ENCODE measurements at places on chromosomes 4 and X. TPM values are rescaled to one million over a fixed set of nuclear protein-coding genes. Genes with fewer than 3 reads are reported as not detected.

Gene PCSK1N
- total RNA-seq = 0.53 TPM

Gene RADX
- 2.9 TPM for total RNA-seq

Gene HNRNPD
- total RNA-seq = 221 TPM

Gene GPR50
- total RNA-seq = not detected

Gene TMEM154
- 118 TPM for total RNA-seq

Gene GPR82
- total RNA-seq = not detected

Gene F8A1
- total RNA-seq = 8.1 TPM

Gene HSFX3
- total RNA-seq = not detected

Gene PCDH11X
- not detected for total RNA-seq

GRCh38 chr4:99947608-99948007, 1.2 kb upstream of the DNAJB14 start:
- DNase-seq = no peak

DNA sequence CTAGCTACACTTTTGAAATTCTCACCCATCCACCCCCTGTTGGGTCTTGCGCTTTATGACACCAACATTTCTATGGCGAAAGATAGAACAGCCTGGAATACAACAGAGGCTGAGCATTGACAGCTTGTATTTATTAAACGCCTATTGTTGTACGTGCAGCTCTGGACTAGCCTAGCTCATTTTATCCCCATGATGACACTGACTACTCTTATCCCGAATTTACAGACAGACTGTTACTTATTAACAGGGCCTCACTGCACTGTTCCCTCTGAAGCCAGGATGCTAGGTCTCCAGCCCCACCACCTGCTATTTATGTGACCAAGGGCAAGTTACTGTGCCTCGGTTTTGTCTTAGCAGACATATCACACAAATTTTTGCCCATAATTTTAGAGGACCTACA, 1.0 kb upstream of the RFC1 start:
- no peak for DNase-seq

DNA sequence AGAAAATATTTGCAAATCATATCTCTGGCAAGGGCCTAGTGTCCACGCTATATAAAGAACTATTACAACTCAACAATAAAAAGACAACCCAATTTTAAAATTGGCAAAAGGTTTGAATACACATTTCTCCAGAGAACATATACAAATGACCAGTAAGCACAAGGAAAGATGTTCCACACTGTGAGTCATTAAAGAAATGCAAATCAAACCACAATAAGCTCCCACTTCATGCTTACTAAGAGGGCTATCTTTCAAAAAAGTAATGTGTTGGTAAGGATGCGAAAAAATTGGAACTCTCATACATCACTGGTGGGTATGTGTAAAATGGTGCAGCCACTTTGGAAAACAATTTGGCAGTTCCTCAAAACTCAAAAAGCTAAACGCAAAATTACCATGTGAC, 884.0 kb upstream of the INTU start:
- DNase-seq = no peak

DNA sequence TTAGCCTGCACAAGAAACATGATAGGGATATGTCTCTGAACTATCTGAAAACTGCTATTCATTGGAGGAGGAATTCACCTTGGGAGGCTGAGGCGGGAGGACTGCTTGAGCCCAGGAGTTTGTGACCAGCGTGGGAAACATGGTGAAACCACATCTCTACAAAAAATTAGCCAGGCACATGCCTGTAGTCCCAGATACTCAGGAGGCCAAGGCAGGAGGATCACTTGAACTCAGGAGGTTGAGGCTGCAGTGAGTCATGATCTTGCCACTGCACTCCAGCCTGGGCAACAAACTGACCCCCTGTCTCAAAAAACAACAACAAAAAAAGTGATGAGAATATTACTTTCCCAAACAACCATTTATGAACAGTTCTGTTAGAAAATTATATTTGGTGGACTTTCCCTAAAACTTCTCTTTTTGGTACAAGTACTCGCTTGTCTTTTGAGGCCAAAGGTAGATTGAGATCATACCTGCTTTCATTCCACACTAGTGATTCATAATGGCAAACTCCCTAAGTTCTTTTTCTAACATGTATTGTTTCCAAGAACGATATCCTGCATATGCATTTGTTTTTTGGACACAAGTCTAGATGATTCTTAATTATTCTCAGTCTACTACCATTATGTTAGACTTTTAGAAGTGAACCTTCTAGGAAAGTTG, 33.4 kb downstream of the METTL14 start:
- peak; percentile 72 for DNase-seq

DNA sequence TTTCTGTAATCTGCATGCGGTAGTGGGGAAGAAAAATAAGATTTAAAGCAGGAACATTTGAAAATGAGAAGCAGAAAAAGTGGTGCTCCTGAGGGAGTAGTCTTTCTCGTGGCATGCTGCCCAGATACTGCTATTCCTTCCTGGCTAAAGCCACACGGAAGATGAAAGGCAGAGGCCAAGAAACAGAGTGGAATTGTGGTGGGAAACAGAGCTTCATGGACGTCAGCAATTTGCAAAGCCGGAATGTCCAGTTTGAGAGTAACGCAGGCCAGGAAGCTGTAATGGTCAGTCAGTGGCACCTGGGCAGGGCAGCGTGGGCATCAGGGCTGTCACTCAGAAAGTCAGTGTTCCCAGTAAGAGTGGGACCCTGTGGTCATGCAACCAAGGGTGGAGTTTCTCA, 63.7 kb upstream of the FMR1 start:
- DNase-seq = no peak

DNA sequence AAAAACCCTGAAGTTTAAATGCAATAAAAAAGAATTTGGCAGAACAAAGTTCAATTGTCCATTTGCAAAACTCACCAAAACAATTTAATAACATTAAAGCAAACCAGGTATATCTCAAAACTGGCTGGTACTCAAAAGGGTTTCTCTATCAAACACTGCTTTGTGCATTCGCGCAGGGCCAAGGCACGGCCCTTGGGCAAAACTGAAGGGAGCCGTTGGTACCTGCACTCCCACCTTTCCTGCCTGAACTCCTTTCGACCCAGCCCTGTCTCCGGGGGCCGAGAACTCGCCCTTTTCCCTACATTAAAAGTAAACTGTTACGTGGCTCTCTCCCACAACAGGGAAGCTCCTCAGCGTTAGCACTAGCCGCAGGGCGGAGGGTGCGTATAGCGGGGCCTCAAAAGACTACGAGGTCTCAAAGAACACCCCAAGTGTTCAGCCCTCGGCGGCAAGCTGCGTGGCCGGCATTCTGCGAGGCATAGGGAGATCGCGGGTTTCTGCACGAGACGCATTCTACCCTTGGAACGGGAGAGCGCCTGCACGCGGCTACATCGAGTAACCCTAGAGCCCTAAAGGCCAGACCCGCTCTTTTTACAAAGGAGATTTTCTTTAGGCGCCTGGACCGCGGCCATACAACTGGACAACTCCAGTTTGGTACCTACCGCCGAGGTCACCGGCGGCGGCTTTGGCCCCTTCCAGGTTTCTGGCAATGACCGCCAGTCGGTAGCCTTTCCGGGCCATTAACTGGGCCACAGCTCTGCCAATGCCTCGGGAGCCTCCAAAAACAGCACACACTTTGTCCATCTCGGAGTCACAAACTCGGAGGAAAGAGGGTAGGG, 550 bp downstream of the CBR4 start:
- DNase-seq = peak; percentile 62

GRCh38 chrX:54357414-54358377, at the start of gene WNK3:
TSS of gene WNK3 (minus strand) at chrX:54358046.
- DNase-seq = peak; percentile 32

GRCh38 chrX:37984880-37985279, 21.5 kb upstream of the SYTL5 start:
- no peak for DNase-seq

GRCh38 chr4:126630230-126630629, 1002.5 kb upstream of the INTU start:
- no peak for DNase-seq

DNA sequence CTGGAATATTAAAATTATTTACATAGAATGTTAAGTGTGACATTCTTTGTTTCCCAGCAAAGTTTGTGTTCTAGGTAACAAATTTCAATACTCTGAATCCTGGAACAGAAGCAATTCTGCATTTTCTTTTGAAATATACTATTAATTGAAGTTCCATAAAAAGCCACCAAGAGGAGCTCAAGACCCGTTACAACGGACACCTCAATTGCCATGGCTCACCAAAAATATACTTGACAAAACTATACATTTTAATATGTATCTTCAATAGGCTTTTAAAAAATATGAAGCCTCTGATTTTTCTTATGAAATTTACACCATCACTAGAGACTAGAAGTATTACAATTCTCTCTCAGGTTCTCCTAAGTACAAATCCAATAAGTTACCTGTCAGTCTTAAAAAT, 111.4 kb downstream of the NYX start:
- DNase-seq = no peak

- DNase-seq = no peak
Observed at GRCh38 chr4:110654254-110654635, 31.4 kb upstream of the PITX2 start.

- DNase-seq = peak; percentile 82
Observed at GRCh38 chr4:118865091-118865708, 23.5 kb upstream of the SYNPO2 start.

DNA sequence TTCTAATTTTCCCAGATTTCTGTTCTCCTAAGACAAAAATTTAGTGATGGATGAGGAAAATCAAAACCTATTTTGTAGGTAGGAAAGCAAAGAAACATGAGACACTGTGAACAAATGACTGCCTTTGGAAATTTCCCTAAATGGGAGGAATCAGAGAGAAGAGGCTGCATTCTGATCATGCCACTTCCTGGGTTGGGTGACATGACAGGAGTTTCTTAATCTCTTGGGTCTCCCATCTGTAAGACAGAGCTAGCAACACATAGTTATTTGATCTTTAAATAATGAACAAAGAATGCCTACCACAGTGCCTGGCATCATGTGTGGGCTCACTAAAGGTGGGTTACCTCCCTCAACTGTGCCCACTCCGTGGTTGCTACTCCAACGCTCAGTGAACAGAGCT, 57.1 kb downstream of the CCDC149 start:
- no peak for DNase-seq

GRCh38 chr4:35649778-35650177, 594.5 kb downstream of the ARAP2 start:
- DNase-seq = no peak

DNA sequence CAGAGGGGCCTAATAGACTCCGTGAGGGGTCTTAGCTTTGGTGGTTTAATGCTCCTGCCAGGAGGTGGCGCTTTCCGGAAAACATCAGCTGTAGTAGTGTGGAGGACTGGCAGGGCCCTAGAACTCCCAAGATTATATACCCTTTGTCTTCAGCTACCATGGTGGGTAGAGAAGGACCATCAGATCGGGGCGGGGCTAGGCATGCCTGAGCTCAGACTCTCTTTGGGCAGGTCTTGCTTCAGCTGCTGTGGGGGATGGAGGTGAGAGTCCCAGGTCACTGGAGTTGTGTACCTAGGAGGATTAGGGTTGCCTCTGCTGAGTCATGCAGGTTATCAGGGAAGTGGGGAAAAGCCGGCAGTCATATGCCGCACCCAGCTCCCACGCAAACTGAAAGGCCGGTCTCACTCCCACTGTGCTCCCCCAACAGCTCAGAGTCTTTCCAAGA, 63.0 kb upstream of the AGA start:
- DNase-seq = no peak

DNA sequence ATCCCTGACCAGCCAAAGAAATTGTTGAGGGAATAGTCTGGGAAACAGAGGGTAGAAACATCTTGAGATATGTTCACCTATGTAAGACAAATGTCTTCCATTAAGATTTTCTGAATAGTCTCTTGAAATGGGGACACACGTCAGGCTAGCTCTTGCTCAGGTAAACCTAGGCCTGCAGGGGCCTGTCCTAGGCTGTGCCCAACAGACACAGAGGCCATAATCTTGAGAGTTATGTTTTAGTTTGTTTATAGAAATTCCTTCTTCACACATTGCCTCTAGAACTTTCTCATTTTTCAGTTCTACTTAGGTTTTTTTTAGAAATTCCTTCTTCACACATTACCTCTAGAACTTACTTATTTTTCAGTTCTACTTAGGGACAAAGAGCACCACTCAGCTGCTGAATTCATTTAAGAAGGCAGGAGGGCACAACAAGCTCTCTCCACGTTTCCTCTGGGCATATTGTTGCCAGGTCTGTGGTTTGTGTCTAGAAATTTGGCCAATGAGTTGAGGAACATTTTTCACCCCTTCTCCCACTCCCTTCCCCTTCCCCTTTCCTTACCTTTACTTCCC, 94.9 kb downstream of the ARHGAP24 start:
- peak; percentile 14 for DNase-seq

Measured in foreskin keratinocyte (primary cell).